Inflammatory macrophage (primary cell): ENCODE measurements at places on chromosomes 7 and 10.

DNA sequence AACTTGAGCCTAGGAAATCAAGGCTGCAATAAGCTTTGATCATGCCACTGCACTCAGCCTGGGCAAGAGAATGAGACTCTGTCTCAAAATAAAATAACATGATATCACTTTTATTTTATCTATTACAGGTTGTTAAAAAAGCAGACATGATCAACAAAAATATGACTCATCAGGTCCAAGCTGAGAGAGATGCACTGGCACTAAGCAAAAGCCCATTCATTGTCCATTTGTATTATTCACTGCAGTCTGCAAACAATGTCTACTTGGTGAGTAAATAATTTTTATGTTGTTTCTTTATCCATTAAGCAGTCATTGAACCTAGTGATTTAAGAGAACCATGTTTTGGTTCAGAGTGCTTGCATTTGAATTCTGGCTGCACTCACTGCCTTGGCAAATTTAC, 3.3 kb downstream of the MASTL start:
- no peak for DNase-seq

DNA sequence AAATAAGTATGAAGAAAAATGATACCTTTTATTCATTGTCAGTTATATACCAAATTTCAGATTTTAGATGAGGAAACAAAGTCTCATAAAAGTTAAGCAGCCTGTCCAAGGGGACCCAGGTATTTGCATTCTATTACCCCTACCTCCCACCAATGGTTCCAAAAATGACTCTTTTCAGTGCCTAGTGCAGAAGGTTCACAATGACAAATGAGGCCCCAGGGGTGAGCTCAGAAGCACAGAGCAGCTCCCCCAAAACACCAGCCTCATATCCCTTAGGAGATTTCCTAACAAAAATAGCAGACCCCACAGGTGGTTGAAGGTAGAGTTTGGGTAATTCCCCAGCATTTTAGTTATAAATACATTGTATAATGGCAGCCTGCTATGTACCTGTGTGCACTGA, 168.6 kb downstream of the REEP3 start:
- no peak for DNase-seq

GRCh38 chr10:47336387-47337134, 11.6 kb upstream of the RBP3 start:
- no peak for DNase-seq

GRCh38 chr7:70432567-70433001, 699.4 kb upstream of the GALNT17 start:
- DNase-seq: no peak

GRCh38 chr10:42476101-42476500, 162.3 kb downstream of the ZNF33B start:
- DNase-seq: no peak

DNA sequence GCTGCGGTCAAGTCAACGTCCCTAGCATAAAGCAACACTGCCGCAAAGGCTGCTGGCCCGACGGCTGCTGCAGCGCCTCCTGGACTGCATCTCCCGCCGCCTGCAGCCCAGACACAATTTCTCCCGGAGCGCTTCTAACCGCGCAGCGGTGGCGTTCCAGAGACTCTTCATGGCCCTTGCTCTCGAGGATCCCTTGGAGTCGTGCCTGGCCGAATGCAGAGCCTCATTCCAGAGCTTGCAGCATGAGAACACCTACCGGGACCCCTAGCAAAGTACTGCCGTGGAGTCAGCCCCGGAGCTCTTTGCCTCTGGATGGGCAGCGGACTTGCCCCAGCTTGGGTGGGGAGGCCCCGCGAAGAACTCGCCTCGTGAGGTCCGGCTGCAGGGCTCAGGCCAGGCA, 79.7 kb upstream of the ZNF32 start:
- no peak for DNase-seq

DNA sequence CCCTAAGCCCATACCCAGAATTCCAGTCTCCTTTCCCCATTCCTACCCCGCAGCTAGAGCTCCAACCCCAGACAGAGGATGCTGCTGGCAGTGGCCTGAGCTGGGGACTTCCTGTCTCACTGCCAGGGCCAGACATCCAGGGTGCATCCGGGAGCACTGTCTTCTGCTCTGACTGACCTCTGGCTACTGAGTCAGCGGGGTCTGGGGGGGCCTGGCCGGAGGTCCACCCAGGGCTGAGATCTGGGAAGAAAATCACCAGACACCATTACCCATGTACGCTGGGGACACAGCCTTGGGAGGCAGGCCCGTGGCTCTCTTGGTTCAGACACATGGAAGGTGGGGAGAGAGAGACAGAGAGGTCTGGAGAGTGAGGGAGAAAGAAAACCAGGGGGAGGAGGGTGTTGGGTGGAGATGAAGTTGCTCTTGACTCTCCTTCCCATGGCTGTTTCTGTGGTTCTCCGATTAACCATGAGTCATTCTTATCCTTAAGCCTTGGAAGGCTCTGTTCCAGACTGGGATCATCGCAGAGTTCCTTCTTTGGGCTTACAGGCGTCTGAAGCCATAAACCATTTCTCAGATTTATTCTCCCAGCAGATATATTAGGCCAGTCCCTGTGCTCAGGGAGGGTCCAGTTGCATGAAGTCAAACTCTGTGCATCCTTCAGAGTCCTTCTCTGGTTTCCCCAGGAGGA, 23.6 kb downstream of the TSPAN15 start:
- DNase-seq: no peak

- DNase-seq: peak; percentile 56
Observed at GRCh38 chr10:12194752-12195271, 879 bp downstream of the NUDT5 start.

DNA sequence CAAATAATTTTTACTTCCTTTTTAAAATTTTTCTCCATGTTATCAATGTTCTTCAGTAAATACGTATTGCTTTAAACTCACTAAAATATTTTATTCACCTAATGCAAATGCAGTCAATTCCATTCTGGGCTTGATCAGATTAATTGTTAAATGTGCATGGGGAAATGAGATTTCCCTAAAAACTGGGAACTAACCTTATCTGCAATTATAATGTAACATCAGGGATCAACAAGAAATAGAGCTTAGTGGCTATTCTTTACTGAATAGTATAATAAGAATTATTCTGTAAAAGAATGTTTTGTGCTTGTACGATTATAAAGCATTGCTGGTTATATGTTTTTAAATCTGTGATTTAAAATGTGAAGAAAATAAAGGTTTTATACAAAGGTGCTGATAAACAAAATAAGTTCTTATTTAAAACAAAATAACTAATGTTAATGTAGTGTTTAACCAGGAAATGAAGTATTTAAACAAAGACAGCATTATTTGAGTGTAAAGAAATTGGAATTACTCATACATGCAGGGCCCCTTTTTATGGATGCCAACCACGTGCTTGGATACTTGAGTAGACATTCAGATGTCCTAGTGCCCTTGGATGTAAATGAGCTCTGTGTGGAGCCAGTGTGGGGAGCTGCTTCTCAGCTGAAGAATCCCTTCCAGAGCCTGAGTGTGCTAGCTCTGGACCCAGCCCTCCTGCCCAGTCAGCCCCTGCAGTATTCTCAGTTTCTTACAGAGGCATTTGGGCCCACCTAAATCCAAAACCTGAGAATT, 84.2 kb downstream of the REEP3 start:
- no peak for DNase-seq

DNA sequence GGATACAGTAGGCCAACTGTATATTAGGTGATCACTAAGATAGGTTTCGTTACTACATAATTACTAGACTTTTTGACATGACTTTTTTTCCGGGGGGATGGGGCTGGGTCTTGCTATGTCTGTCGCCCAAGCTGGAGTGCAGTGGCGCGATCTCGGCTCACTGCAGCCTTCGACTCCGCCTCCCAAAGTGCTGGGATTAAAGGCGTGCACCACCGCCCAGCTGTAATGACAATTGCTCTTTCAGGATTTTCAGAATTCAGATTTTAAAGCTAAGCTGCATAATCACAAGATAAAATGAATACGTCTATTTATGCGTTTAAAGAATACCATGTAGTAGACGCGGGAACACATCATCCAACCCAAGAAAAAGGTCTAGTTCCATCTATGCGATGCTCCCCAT, 982 bp downstream of the IDI1 start:
- peak; percentile 7 for DNase-seq

- no peak for DNase-seq
Observed at GRCh38 chr7:127245002-127245401, 7.7 kb downstream of the GRM8 start.

GRCh38 chr10:29657719-29658274, 23.0 kb upstream of the SVIL start:
- DNase-seq: no peak

GRCh38 chr7:98116656-98117461, 10.2 kb downstream of the LMTK2 start:
- DNase-seq: no peak

DNA sequence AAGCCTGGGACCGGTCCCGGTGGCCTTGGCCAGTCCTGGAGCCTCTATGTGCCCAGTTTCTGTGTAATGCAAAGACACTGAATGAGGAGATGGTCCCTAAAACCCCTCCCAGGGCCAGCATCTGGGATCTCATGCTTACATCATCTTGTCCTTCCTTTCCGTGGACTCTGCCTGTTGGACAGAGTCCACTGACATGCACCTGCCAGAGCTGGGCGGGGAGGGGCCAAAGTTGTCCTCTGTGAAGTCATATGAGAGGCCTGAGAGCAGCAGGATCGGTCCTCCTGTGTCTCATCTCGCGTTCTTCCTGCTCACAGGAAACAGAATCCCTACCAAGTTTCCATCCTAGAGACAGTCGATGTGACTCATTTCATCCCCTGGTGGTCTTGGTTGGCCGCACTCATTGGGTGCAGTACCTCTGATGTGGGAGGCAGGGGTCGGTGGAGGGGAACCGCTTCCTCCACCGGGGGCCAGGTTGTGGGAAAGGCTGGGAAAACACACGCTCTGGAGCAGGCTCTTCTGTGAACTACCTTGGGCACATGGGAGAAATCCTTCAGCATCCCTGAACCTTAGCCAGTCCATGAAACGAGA, 389.6 kb upstream of the PODXL start:
- no peak for DNase-seq

DNA sequence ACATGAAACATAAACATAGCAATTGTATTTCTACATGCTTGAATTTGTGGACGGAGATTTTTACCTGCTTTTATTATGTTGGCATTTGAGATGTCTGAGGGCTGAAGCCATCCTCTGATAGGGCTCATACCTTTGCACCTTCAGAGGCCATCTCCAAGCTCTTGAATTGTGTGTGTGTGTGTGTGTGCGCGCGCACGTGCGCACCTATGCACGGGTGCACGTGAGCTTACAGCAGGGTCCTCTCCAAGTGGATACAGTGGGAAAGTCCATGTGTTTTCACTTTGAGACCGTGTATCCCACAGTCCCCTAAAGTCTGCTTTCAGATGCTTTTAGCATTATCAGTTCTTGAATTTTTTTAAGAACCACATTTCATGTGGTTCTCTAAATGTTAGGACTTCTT, 178.6 kb downstream of the RAB11FIP2 start:
- no peak for DNase-seq

- DNase-seq: no peak
Observed at GRCh38 chr10:124944982-124945381, 3.1 kb downstream of the ZRANB1 start.

- no peak for DNase-seq
Observed at GRCh38 chr10:2990764-2991163, 76.6 kb upstream of the PFKP start.

- no peak for DNase-seq
Observed at GRCh38 chr7:74059681-74060588, 23.7 kb upstream of the LIMK1 start.

- DNase-seq: no peak
Observed at GRCh38 chr7:120441850-120442249, 168.9 kb downstream of the KCND2 start.

DNA sequence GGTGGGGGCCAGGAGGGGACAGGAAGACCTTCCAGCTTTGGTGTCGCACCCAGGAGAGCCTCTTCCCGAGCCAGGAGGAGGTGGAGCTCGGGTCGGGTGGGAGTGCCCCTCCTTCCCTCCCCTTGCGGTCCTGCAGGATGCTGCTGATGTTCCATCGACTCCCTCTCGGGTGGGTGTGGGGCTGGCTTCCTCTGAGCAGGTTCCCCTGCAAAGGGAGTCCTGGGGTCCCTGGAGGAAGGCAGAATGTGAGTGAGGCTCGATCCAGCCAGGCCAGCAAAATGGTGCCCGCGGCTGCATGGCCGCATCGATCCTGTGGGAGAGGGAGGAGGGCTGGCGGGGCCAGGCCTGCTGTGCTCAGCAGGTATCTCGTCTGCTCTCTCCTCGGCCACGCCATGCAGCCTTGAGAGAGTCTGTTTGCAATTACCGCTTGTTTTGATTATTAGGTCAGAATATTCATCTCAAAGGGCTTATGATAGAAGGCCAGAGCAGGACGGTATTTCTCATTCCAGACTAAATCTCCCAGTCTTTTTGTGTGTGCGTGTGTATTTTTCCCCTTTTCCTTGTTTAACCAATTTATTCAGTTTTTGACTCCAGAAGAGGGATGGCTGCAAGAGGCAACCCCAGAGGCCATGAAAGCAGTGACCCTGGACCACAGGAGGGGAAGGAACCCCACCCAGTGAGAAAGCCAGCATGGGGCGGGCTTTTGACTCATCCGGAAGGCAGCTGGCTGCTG, 137.3 kb upstream of the ZMIZ1 start:
- no peak for DNase-seq

GRCh38 chr10:96826438-96826837, 5.7 kb upstream of the LCOR start:
- no peak for DNase-seq

DNA sequence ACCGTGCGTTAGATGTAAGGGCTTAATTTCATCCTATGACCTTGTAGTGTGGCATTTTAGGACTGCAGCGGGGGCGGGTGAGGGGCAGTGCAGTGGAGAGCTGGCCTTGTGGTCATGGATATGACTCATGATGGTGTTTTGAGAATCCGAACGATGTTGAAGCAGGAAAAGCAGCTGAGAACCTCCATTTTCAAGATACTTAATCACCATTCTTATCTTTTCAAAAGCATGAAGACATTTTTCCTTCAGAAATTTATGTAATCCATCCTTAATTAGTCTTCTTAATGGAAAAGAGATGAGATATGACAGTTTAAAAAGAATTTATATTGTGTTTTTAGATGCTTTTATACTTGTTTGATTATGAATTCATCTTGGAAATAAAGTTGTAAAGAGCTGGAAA, 9.6 kb downstream of the ATP5F1C start:
- no peak for DNase-seq

DNA sequence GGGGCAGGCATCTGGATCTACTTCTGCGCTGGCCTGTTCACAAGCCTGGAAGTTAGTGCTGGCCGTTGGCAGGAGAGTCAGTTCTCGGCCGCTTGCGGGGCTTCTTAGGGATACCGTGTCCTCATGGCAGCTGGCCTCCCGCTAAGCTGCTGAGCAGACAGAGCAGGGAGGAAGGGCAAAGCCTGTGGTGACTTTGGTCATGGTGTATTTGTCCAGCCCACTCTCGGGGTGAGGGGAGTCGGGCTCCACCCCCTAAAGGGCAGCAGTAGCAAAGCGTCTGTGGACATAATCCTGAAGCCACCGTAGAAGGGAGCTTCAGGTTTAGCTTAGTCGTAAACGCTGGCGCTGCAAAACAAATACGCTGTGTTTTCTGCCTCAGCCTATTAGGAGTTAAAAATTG, 12.2 kb downstream of the UBE3C start:
- DNase-seq: no peak

GRCh38 chr10:35172574-35172973, 45.9 kb downstream of the CREM start:
- DNase-seq: no peak
